ENCODE measurements at places on chromosomes 5 and 9.

GRCh38 chr5:51488803-51489642 lies 105.8 kb downstream of the ISL1 start:
- no peak for DNase-seq

DNA sequence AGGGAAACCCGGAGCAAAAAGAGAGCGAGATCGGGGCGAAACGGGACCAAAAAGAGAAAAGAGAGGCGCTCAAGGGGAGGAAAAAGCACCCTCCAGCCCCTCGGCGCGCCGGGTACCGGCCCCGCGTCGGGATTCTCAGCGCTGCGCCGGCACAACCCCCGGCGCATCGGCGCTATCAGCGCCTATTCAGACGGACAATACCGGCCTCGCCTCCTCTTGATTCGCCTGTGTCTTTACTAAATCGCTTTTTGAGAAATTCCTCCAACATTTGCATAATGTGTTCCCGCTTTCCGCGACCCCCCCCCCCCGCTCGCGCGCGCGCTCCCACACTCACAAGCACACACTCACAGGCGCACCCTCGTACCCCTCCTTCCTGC lies 578 bp downstream of the LHX6 start:
- DNase-seq = no peak

DNA sequence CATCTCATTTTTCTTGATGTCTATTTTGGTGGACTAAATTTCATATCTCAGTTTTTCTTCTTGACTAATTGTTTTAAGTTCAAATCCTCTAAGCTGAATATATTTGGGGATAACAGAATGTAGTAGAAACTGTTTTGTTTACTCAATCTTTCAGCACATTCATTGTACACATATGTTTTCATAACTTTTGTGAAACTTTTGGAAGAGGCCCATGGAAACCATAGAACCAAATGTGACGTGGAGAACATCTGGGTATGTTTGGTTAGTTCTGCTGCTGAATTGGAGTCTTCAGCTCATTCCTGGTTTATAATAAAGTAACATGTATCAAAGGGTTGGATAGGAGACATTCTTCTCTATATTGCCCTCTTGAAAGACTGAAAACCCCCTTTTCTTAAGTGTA lies 88.4 kb downstream of the CCDC171 start:
- no peak for DNase-seq

GRCh38 chr9:118128313-118128712 lies 424.1 kb downstream of the TLR4 start:
- no peak for DNase-seq

- DNase-seq = no peak
These were observed 501.5 kb downstream of the SPATA31D1 start for GRCh38 chr9:82490019-82490499.

GRCh38 chr5:146818822-146819221 lies 59.7 kb downstream of the PPP2R2B start:
- no peak for DNase-seq

GRCh38 chr5:159100782-159101646 lies 1.3 kb upstream of the EBF1 start:
- no peak for DNase-seq

GRCh38 chr9:99851500-99851822 lies 29.8 kb downstream of the NR4A3 start:
- peak; percentile 35 for DNase-seq

DNA sequence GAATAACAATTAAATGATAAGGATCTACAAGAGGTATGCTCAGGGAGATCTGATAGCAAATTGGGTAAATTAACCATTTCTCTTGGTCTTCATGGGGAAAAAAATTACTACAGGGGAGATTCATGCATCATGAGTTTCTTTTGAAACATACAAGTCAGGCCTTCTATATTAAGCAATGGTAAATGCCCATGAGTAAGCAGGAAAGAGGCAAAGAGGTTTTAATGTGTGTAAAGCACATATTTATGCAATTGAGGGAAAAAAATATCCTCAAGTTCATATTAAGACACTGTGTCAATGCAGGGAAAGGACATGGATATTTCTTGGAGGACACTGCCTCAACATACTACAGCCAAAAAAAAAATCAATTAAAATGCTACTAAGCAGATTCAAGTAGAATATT lies 73.4 kb upstream of the NR4A3 start:
- no peak for DNase-seq

DNA sequence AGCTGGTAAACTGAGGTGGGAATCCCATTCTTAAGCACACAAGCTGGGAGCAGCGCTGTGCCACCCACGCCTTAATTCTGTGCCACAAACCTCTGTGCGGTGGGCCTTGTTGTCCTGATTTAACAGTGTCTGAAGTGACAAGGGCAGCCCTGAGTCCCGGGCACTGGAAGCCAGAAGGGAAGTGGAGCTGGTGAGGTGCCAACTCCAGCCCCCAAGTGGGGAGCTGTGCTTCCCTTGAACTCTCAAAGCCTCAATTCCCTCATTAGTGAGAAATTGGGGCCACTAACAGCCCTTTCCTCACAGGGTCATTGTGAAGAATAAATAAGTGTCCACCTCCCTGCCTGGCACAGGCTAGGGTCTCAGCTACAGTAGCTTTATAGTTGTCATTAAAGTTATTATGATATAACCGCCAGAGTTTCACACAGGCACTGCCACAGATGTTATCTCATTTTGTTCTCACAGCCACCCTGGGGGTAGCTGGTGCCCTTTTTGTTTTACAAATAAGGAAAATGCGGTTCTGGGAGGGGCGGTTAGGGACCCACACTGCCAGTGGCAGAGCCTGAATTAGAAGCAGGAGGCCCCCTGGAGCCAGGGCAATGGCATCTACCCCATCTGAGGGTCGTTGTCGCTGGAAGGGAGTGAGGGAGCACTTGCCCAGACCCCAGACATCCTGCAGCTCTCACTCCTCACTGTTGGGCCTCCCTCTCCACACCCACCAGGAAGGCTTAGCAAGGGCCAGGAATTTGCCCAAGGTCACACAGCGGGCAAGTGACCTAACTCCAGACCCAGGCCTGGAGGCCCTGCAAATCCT lies 2.1 kb upstream of the TLX3 start:
- no peak for DNase-seq

DNA sequence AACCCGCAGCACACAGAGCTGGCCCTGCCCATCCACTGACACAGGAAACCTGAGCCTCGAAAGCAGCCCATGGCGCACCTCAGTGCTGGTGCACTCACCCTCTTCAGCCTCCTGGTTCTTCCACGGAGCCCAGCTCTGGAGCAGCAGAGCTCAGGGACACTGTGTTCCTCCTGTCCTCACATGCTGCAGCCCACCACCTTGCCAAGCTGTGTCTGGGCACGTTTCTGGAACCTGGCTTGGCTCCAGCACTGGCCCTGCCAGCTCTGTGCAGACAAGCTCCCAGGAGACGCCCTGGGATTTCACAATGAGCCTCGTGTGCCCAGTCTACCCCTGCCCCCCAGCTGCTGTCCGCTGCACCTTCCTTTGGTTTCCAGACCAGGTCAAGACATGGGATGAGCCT lies 119.5 kb downstream of the SYK start:
- DNase-seq = no peak

DNA sequence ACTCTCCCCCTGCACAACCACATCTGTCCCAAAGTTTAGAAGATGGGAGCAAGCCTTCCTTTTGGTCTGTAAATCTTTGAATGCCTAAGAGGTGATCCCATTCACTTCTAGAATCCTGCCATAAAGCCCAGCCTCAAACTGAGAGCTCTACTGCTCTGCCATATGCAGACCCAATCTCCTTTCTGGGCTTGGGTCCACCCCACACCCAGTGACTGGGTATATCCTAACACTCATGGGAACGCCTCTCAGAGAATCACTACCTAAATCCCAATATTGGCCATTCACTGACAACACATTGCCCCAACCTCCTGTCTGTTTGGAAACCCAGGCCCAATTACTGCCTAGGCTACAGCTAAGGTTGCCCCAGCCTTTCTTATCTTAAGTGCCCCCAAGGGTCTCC lies 90.7 kb downstream of the MAMDC2 start:
- DNase-seq = no peak

GRCh38 chr5:178580271-178580955 lies 9.8 kb downstream of the COL23A1 start:
- DNase-seq = no peak

GRCh38 chr9:102587281-102587680 lies 407.9 kb upstream of the CYLC2 start:
- no peak for DNase-seq

GRCh38 chr5:2912741-2913140 lies 161.3 kb upstream of the IRX2 start:
- DNase-seq = no peak

DNA sequence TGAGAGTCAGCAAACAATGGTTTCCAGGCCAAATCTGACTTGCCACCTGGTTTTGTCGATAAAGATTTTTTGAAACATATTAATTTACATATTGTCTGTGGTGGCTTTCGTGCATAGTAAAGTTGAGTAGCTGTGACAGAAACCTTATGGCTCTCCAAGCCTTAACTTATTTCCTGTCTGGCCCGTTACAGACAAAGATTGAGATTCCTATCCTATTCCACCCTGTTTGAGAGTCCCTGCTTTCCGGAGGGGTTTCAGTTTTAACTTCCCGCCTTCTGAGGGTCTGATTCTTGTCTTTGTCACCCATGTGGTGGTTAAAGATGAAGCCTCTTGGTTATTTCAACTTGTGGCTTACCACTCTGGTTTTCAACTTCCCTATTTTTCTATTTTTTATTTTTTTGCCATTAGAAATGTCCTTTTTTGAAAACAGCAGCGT lies 11.4 kb downstream of the OTULIN start:
- no peak for DNase-seq

GRCh38 chr5:122741681-122742080 lies 33.2 kb upstream of the SNX2 start:
- DNase-seq = no peak

DNA sequence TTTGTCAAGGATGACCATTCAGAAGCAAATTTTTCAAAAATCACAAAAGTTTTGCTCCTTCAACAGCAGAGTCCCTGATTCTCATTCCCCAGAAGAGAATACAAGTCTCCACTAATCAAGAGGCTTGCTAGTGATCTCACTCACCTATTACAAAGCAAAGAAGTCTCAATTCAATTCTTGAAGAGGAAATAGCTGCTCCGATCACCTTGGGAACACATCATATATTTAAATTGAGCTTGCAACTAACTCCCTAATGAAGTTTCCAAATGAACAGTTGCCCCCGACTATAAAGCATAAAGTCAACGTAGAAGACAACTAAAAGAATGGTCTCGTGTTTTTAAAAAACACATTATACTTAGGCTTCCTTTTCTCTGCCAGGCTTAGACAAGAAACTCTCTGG lies 1.6 kb downstream of the LIFR start:
- no peak for DNase-seq

DNA sequence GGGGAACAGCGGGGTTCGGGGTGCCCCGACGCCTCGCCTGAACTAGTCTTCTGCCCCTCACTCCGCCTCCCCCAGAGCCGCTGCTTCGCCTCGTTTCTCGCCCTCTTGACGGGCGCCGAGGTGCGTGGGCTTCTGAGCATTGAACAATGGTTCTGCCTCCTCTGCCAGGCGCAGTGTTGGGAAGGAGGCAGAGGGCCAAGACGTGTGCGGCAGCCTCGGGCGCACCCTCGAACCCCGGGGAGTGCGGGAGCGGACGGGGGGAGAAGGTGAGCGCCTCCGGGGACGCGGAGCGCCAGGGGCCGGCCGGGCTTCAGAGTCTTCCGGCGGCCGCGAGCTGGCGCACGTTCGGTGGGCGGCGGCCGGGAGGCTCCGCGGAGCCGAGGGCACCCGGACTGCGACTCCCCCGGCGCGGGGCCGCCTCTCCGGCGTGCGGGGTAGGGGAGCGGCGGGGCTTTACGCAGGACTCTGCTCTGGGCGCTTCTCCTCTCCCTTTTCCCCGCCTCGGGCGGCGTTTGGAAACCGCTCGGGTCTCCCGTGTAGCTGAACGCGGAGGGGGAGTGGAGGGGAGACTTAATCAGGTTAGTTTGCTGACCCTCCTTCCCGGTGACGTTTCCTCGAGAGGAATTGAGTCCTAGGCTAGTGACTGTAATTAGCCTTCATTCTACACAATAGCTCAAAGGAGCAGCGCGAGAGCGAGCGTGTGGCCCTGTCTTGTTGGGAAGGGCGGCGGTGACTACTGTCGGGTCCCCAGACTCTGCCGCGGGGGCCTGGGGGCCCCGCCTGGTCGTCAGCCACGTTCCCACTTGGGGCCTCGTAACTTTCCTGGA lies 1.1 kb downstream of the VLDLR start:
- DNase-seq = peak; percentile 37

- no peak for DNase-seq
These were observed 13.5 kb upstream of the MELK start for GRCh38 chr9:36559036-36559695.

DNA sequence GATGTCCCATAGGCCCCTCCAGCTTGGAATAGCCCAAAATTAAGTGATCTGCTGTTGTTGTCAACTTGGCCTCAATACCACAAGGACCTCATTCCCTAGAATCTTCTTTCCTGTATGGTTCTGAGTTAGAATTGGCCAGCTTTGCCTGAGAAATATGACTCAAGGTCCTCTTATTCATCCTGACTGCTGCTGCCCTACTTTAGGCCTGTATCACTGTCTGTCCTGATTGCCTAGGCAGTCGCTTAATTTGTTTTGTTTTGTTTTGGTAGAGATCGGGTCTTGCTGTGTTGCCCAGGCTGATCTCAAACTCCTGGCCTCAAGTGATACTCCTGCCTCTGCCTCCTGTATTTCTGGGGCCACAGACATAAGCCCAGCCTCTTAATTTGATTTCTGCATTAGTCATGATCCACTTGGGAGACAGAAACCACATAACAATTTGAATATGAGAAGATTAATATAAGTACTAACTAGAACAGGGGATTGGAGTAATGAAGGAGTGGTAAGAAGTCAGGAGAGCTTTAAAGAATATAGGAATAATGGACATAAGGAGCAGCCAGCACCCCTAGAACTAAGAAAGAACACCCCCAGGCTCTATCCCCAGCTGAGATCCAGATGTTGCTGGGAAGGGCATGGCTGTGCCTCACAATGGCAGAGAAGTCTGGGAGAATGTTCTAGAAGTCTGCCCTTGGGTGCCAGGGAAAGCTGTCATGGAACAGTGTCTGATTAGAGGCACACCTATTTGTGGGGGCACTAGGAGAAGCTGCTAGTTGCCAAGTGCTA lies 4.6 kb downstream of the TEX53 start:
- DNase-seq = no peak

DNA sequence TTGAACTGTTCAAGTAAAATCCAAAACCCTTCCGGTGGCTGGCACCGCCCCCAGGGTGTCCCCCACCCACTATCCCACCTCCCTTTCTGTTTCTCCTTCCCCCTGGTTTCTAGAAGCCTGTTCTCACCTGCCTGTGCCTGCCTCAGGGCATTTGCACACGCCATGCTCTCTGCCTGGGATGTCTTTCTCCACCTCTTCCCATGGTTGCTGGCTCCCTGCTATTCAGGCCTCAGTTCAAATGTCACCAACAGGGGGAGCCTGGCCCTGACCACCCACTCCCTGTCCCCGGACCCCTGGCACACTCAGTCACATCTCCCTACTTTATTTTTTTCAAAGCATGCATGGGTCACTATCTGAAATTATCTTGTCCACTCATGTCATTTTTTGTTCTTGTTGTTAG lies 39.9 kb upstream of the EEIG1 start:
- DNase-seq = no peak

- DNase-seq = no peak
These were observed 121.1 kb downstream of the BOD1 start for GRCh38 chr5:173495225-173495904.
